ENCODE measurements at places on chromosomes 16 and 17.
A peak's percentile ranks its signal among the peaks of the same experiment; 100 is the strongest.

DNA sequence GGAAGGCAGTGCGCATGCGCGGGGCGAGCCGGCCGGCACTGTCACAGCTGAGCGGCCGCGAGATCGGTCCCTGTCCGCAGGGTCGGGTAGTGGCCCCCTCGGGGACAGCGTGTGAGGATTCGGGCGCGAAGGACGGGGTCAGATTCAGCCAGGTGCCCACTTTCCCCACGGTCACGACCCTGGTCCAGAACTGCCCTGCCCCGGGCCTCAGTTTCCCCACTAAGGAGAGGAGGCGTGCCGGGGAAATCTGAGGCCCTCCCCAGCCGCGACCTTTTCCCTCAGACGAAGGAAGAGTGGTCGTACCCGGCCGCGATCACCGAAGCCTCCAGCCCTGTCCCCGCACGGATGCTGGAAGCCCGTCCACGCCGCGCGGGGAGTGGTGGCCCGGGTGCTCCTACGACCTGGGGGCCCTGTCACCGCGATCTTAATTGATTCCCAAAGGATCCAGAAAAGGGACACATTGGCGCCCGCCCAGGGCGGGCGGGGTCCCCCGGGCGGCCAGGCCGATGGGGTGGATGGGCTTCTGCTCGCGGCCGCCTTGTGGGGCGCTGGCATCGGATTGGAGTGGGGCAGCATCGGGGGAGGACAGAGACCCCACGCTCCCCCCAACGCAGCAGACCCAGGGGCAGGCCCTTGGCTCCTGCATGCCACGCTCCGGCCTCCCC lies 57.7 kb downstream of the SRL start:
- DNase-seq, result no peak

DNA sequence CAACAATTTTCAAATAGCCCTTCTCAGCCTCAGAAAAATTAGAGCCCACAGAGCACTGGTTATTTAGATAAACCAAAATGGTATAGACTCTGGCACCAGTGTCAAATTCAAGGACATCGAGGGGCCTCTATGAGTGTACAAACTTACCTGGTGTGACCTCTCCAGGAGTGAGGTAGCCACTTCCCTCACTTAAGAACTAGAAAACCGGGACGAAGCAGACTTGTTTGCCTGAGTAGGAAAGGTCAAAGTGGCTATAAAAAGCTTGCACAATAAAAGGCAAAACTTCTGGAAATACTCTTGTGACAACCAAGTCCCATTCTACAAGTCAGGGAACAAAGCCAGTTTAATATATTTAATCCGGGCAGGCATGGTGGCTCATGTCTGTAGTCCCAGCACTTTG lies 39.2 kb upstream of the PRSS54 start:
- DNase-seq, result no peak

DNA sequence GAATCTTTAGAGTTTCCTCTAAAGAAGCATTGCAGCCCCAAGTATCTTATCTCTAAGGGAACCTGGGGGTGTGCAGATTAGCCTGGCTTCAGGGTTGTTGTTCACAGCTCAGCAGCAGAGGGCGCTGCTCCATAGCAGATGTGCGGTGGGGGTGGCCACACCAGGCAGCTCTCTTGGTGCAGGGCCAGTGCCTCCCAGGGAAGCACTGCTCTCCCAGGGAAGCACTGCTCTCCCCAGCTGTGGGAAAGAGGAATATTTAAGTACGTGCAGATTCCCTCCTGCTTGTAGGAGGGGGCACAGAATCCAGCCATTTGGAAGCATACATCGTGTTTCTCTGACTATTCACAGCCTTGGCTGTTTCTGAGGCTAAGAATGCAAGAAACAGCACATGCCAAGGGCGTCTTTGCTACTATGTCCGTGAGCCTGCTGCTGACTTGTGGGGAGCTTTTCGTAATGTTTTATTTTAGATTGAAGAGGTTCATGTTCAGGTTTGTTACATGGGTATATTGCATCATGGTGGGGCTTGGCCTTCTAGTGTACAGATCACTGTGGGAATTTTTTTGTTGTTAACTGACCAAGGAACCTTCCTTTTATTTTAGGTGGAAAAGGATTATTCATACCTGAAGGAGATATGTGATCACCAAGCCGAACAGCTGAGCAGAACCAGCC lies 217.8 kb downstream of the SPECC1 start:
- peak; percentile 74 for DNase-seq

GRCh38 chr16:22425036-22425801 lies 50.8 kb upstream of the CDR2 start:
- DNase-seq, result no peak

GRCh38 chr17:45136846-45137560 lies 1.5 kb downstream of the ACBD4 start:
- no peak for DNase-seq

DNA sequence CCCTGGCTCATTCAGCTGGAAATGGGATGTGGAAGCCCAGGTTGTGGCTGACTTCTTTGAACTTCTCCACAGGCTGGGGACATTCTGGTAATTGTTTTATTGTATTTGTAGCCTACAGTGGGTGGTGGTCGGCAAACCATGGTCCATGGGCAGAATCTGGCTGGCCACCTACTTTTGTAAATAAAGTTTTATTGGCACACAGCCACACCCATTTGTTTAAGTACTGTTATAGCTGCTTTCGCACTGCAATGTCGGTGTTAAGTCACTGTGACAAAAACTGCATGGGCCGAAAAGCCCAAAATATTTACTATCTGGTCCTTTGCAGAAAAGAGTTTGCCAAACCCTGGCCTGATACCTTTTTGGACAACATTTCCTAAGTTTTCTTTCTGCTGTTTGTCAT lies 86.2 kb downstream of the NTN1 start:
- DNase-seq, result no peak

- peak; percentile 84 for DNase-seq
These were observed 13.5 kb downstream of the SPATA32 start for GRCh38 chr17:45248132-45248957.

DNA sequence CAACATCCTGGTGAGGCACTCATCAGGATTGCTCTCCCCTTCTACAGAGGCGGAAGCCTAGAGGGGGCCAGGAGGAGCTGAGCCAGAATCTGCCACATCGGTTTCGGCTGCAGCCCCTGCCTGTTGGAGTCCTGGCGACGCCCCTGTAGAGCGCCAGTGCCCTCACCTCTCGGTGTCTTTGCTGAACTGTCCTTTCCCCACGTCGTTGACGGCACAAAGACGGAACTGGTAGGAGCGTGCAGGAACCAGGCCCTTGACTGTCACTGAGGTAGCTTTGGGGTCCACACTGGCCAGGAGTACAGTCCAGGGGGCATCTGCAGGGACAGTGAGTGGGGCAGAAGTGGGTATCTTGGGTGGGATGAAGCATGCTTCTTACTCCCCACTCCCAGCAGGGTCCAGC lies 110.3 kb upstream of the CDC42EP4 start:
- DNase-seq, result no peak

DNA sequence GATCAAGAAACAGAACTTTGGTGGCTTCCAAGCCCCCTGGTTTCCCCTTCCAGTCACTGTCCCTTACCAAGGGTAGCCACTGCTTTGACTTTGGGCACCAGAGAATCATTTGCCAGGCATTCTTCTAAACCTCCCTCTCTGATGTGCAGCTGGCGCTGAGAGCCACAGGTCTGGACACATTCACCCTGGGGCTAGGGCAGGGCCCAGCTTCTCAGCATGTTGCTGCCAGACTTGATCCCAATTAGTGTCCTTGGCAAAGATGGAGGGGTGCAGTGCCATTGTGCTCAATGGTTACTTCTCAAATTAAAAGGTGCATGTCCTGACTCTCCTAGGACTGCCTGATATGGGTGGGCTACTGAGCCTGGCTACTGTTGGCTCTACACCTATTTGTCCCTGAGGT lies 7.6 kb upstream of the SLC47A2 start:
- DNase-seq, result peak; percentile 89

- peak; percentile 70 for DNase-seq
These were observed 7.2 kb downstream of the GRIN2C start for GRCh38 chr17:74852237-74853047.

DNA sequence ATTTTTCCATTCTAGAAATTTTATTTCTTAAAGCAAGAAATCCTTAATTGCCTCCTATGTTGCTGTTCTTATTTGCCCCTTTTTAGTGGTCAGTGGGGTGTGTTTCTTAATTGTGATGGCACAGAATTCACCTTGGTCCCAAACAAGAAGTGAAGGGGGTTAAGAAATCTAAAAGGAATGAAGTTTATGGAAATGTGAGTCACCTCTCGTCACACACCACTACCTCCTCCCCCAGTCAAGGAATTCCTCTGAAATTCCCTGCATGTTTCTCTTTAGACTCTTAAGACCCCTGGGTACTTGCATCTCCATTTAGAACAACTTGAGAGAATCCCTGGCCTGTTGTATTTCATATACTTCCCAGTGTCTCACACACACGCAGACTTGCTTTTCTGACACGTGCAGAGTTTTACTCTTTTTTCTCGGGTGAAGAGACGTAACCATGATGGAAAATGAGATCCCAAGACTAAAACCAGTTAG lies 247.4 kb downstream of the PRKCA start:
- DNase-seq, result peak; percentile 24

- DNase-seq, result peak; percentile 34
These were observed 889 bp downstream of the MBTD1 start for GRCh38 chr17:51258756-51259563.

DNA sequence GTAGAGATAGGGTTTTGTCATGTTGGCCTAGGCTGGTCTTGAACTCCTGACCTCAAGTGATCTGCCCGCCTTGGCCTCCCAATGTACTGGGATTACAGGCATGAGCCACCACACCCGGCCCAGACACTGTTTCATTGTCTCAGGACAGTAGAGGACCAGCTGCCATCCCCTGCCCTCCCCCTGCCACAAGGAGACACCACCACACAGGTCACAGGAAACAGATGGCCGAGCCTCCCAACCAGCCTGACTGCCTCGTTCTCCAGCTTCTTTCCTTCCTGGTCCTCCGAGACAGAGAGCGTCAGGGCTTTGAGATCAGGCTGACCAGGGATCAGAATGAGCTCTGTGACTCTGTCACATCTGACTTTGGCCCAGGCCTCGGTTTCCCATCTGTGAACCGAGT lies 20.8 kb upstream of the RNPS1 start:
- no peak for DNase-seq

DNA sequence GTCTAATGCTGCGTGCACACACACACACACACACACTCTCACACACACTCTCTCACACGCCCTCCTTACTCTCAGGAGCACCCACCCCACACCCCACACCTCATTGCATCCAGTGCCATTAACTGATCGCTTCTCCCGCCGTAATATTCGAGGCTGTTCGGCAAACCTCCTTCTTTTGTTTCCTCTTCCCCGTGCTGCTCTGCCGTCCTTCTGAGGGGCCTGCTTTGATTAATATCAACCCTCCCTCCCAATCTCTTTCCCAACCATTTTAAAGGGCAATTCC lies 156.2 kb upstream of the TNRC6C start:
- no peak for DNase-seq

- DNase-seq, result no peak
These were observed at the start of gene MYH11 for GRCh38 chr16:15856901-15857698. Gene MYH11 (minus strand): TSS chr16:15857028. CDS start chr16:15838252, 18,776 bp downstream.

- no peak for DNase-seq
These were observed 27.9 kb downstream of the CPPED1 start for GRCh38 chr16:12775656-12776236.

All from RWPE1 (cell line).